Activated CD4-positive, alpha-beta T cell treated with anti-CD3 and anti-CD28 coated beads for 36 hours (primary cell): ENCODE measurements at places on chromosomes 3 and 15. TPM values are rescaled to one million over a fixed set of nuclear protein-coding genes. Genes with fewer than 3 reads are reported as not detected.

DNA sequence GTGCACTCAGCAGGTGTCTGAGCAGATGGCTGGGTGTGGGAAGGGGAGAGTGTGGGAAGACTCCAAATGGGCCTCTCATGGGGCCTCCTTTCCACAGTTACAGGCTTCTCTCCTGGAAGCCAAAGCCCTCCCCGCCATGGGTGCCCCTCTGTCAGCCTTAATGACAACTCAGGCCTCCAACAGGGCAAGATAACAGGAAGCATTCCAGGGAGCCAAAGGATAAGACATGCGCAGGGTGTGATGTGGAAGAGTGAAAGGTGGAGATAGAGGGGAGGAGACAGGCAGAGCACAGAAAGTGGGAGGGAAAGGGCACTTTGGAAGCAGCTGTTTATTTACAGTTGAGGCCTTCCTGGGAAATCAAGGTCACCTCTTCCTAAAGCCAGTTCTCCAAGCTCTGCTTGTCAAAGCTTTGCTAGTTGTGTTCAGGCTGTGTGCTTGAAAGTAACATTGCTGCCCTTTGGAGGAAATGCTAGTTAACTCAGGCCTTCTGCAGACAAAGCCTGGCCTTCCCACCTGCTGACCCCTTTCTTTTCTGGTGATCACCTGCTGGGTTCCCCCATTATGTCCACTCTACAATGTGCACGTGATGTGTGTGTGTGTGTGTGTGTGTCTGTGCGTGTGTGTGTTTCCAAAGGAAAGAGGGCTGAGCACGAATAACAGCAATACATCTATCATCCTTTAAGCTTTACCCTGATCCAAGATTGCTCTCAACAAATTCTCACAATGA is 35.2 kb upstream of the SMAD3 start:
- DNase-seq, result no peak

- no peak for DNase-seq
Observed at GRCh38 chr15:49060710-49061495, 14.7 kb upstream of the SECISBP2L start.

The CDHR4 gene
- total RNA-seq, result 0.32 TPM

DNA sequence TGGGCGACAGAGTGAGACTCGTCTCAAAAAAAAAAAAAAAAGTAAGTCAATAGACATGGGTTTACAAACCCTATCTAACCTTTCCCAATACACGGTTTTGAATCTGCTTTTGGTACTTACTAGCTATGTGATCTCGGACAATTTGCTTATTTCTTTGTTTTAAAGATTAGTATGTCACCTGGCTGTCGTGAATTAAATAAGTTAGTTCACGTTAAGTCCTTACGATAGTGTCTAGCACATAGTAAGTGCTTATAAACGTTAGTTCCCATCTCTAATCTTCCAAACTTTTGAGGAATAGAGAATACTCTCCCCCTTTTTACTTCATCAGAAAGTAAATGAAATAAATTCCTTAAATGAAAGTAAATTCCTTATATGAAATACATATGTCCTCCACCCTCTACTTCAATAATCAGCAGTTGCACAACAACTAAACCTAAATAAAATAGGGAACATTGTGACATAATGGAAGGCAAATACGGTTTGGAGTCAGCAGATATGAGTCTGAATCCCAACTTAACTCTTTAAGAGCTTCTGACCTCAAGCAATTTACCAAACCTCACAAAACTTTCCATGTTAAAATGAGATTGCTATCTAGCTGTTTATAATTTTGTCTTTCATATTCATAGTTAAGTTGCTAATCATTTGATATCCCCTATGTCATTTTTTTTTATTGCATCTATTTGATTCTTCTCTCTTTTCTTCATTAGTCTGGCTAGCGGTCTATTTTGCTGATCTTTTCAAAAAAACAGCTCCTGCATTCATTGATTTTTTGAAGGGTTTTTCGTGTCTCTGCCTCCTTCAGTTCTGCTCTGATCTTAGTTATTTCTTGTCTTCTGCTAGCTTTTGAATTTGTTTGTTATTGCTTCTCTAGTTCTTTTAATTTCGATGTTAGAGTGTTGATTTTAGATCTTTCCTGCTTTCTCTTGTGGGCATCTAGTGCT is 134.6 kb downstream of the PEAK1 start:
- no peak for DNase-seq

DNA sequence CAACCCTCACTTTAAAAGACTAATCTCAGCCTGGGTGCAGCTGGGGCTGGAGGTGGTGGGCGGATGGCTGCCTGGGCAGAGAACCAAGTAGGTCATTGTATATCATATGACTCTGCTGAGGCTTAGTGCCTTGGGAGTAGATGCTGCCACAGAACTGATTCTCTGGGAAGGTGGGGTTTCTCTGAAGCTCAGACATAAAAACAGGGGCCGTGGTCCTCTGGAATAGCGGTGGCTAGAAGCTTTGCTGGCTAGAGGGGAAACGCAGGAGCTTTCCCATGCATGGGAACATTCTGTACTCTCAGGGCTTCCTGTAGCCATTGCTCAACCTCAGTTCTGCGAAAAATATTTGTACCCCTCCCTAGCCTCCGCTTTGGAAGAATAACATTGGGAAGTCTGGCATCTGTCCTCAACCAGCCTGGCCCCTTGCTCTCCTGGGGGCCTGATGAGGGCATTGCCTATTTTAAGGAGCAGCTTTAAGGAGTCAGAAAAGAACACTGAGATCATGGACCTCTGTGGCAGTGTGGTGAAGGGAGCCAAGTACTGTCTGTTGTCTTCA is 14.7 kb downstream of the TIMP4 start:
- no peak for DNase-seq
